NCI-H1436 (cell line): ENCODE measurements at places on chromosomes 7 and 10.

DNA sequence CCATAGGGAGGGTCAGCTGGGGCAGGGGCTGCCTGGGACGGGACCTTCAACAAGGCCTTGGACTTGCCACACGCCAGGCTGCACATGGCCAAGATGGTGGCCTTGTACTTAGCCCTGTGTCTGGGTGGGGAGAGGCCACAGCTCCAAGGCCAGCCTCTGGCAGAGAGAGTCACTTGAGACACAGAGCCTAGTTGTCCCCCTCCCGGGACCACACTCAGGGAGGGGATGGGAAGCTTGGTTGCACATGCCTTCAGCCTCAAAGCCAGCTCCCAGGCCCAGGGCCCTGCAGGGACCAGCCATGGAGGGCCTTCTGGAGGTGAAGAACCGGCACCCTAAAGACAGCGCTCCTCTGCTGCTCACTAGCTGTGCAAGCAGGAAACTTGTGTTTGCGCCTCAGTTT, 16.7 kb downstream of the MMRN2 start:
- DNase-seq, result no peak

DNA sequence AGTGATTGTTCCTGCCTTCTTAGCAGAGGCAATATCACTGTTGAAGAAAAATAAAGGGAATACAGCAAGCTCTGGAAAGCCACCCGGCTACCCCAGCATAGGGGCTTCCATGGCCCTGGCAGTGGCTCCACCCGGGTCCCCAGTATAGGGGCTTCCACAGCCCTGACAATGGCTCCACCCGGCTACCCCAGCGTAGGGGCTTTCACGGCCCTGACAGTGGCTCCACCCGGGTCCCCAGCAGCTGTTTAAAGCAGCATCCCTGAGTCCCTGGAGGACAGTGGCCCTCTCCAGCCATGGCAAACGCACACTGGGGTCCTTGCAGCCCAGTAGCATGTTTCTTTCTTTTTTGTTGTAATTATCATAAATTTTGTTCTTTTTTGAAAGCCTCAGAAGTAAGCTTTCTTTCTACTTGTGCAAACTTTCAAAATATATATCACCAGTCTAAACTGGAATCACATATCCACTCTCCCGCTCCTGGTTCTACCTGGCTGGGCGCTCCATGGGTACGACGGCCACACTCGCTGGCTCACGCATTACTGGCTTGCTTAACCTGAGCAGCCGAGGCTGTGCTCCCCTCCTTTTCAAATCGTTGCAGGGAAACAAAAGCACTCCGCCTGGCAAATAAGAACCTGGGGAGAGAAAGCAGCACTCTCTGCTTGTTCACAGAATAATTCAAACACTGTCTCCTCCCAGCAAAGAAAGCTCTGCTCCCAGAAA, 62.1 kb downstream of the TCERG1L start:
- DNase-seq, result no peak

GRCh38 chr7:116683786-116684185, 11.8 kb downstream of the MET start:
- no peak for DNase-seq

- DNase-seq, result no peak
Measured at GRCh38 chr7:30136743-30137485, 2.1 kb downstream of the MTURN start.

- no peak for DNase-seq
Measured at GRCh38 chr10:10662716-10663408, 354.8 kb upstream of the CELF2 start.

- DNase-seq, result peak; percentile 96
Measured at GRCh38 chr7:130273081-130273932, 6.6 kb downstream of the CPA2 start.

DNA sequence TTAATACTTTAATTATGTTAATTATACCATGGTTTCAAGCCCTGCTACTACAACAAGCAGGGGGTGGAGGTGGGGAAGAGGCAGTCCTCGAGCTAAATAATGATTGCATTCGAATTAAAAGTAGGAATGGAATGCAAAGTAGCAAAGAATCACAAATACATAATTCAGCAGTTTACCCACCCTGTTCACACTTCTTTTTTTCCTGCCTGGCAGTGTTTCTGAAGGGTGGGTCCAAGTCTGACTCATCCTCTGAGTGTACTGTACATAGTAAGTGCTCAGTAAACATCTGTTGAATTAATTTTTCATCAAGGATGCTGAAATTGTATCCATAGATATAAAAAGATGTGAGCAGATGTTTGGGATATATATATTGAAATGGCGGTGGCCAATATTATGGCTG, 778.8 kb downstream of the LRMDA start:
- DNase-seq, result no peak

GRCh38 chr10:128360783-128361182, 234.6 kb upstream of the MKI67 start:
- DNase-seq, result no peak

DNA sequence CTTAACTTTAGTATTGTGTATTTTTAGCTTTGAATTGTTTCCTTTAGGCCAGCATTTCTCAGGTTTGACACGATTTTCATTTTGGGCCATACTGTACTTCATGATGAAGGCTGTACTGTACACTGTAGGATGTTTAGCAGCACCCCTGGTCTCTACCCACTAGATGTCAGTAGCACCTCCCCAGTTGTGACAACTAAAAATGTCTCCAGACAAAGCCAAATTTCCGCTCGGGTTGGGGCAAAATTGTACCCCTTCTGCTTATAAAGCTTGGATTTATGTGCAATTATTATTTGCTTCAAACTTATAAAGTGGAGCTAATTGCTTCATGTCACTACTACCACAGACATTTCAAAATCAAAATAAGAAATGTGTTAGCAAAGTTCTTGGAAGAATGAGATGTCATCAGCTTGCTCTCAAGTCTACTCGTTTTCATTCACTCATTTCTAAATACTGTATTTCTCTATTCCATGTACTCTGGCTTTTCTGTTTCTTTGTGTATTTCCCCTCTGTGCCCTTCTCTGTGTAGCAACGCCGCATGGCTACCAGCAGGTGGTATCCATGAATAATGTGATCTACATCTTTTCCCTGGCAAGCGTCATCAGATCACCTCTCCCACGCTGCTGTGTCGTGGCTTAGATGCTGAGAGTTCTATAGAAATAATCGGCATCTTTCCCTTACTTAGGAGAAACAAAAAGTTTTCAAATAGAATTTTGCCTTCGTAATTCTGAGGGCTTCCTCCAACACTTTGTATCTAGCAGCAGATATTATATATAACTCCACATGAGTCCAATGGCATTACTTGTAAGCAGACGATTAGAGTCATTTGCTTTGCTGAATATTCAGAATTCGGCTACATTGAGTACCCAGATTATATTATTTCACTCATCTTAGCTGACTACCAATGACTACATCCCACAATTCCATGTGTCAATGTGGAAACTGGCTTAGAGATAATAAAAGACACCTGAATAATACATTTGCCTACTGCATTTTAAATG, 47.8 kb upstream of the CALCR start:
- DNase-seq, result peak; percentile 4

- no peak for DNase-seq
Measured at GRCh38 chr7:32500922-32501341, 5.6 kb downstream of the AVL9 start.

GRCh38 chr7:158320328-158320727, 267.3 kb downstream of the PTPRN2 start:
- no peak for DNase-seq

DNA sequence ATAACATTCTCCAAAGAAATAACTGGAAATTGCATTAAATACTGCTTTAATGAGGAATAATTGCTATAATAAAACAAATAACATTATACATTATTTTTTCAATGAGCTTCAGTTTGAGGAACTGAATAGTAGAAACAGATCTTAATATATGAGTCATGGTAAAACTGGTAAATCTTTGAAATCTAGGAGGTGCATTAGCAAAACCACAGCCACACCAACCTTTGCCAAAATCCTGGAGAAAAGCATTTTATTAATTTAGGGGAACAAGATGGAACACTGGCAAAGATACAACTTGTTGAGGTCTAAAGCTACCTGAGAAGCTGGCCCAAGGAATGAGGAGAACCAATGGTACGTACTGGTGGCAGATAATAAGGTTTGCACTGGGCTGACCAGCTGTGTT, 5.4 kb upstream of the ASL start:
- no peak for DNase-seq

DNA sequence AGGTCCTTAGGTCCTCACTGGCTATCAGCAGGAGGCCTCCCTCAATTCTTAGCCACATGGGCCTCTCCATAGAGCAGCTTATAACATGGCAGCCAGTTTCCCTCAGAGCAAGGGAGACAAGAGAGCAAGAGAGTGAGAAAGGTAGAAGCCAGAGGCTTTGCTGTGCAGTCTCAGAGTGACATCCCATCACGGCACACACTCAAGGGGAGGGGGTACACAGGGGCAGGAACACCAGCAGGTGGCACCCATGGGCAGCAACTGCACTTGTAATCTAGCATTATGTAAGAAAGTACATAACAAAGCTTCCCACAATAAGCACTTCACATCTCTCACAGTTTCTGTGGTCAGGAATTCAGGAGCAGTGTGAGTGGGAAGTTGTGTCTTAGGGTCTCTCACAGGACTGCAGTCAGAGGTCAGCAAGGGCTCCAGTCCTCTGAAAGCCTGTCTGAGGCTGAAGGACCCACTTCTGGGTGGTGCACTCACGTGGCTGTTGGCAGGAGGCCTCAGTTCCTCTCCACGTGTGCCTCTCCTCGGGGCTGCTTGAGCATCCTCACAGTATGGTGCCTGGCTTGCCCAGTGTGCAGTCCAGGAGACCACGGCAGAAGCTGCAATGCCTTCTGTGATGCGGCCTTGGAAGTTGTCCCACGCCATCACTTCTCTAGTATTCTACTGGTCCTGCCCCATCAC, 159.4 kb downstream of the OAT start:
- DNase-seq, result no peak

DNA sequence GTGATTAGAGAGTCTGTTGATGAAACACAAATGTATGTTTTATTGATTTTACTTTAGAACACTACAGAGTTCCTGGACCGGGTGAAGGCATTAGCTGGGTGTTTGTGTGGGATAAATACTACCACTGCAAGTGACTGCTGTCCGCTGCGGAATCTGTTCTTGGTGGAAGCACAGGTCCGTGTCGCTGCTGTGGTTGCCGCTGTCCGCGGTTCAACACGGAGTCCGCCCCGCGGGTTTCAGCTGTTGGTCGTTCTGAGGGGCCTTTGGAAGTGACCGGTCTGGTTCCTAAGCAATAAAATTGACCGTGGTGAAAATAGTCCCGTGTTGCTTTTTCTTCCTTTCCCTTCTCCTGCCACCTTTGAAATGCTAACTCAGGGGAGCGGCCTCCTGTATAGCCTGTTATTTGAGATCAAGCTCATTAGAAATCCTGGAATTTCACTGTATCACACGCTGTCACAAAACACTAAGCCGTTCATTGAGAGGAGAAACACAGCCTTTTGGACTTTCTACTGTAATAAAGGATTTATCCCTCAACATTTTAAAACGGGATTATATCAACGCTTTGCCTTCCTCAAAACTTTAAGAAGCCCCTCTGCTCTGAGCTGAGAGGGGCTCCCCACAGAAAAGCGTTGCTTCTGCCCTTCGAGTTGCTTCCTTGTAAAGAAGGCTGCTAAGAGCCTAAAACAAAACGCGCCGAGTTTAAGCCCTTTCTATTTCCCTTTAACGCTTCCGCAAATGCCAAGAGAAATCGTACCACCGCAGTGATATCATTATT, 2.6 kb downstream of the NKX6-2 start:
- no peak for DNase-seq

GRCh38 chr10:11698691-11699549, 43.3 kb upstream of the ECHDC3 start:
- DNase-seq, result no peak

DNA sequence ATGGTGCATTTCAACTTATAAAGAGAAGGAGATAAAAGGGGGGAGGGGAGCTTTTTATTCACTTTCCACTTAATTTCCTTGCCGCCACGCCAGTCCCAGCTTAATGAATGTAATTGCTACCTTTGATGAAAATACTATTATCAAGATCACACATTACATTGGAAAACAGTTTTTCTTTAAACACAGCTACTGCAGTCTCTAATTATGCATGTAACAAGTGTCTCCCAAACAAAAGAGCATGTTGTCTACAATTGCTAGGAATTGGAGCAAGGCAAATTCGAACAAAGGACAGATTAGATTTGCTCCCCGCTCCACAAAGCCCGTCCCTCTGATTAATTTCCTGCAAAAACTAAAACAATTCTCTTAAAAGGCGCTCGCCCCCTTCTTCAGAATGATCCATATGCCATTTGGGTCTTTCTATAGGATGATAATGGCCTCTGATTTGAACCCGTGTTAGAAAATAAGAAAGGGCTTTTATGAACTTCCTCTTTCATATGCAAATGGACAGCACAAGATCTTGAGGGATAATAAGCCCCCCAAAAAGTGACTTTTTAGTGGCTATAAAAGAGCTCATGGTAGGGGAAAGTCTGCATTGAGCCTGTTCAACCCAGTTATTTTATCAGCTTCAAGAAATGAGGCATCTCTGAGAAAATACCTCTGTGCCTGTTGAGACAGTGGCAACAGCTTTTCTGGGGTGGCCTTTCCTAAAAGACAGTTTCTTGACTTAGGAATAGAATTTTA, 60.6 kb downstream of the ACADSB start:
- peak; percentile 92 for DNase-seq

- DNase-seq, result no peak
Measured at GRCh38 chr7:148579366-148579765, 11.2 kb upstream of the C7orf33 start.

- no peak for DNase-seq
Measured at GRCh38 chr10:47415520-47416304, 31.6 kb upstream of the ZNF488 start.

GRCh38 chr10:129659508-129660268, 192.6 kb downstream of the MGMT start:
- DNase-seq, result no peak

DNA sequence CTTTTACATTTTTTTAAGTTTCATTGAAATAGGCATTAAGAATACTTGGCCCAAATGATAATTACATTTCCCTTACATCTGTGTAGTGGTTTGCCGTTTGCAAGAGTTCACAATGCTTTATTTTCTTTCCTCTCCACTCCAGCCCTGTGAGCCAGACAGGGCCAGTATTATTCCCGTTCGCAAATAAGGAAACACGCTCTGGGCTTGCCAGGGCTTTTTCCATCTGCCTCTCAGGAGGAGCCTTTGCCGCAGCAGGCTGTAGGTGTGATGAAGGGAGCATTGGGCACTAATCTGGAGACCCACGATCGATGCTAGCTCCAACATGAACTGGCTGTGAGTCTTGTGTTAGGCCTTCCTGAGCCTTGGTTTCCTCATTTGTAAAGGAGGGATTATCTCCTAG, 154.4 kb downstream of the GALNT17 start:
- no peak for DNase-seq

GRCh38 chr10:124909563-124909962, 32.4 kb upstream of the ZRANB1 start:
- DNase-seq, result no peak

DNA sequence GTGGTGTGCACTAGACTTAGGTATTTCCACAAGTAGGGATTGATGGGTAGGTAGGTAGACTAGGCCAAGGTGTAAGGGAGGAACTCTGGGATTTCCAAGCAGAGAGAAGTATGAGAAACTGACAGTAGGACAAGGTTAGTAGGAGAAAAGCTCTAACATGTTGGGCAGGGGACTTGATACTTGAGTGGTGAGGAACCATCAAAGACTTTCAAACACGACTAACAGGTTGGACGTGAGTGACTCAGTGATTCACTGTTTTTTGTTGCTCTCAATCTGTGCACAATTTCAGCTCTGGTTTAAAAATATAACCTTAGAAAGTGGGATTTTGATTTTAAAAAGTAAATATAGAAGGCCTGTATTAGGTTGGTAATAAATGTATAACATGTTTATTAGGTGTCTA, 44.4 kb downstream of the KLHDC10 start:
- no peak for DNase-seq

- no peak for DNase-seq
Measured at GRCh38 chr7:100543586-100543985, 4.6 kb downstream of the AGFG2 start.
